Stimulated activated CD4-positive, alpha-beta T cell treated with anti-CD3 and anti-CD28 coated beads, Interleukin-4, amount 100 ng/mL, for 24 hours (primary cell): ENCODE measurements at places on chromosomes 2 and 18.

- DNase-seq = no peak
These were observed 223.1 kb downstream of the AGAP1 start for GRCh38 chr2:235716875-235717496.

- DNase-seq = no peak
These were observed 58.6 kb downstream of the TMEM17 start for GRCh38 chr2:62447411-62447810.

DNA sequence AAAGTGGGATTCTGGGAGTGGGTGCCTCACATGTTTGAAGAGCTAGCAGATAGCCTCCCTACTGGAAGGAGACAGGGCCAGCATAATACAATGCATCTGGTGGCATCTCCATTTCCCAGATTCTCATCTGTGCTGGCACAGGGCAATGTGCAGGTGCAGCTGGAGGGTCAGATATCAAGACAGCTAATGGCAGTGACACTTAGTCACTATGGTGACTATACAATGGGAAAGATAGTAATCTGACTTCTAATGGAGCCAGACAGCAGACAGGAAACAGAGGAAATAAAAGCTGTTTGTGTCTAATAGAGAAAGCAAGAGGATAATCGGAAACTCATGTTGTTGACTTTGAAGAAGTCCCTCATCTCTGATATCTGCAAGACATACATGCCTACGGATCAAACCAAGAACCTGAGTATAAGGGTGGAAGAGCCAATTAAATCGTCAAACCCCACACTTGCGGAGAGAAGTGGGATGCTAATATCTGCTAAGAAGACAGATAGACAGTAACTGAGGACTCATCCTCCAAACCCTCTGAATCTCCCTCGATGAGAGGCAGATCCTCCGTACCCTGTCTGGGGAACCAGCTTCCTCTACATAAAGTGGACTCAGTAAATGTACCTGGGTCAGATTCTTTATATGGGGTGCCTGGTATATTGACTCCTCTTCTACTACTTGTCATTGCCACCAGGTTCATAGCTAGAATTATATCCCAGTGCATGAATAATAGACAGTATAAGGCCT is 692.7 kb downstream of the SOCS6 start:
- DNase-seq = no peak

DNA sequence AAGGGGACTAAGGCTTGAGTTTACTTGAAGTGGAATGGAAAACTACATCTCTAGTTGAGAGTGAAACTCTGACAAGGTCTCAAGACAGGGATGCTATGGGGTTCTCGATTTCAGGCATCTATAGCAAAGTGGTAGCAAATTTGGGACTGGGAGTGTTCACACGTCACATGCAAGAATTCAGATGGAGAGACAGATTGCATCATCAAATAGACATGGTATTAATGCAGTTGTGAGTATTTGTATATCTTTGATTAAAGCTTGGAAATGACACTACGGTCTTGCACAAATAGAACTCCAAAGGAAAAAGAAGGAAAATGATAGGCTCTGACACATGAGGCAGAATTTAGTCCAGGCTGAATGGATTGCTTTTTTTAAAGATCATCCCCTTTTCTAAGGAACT is 1061.6 kb upstream of the FANCL start:
- DNase-seq = no peak

DNA sequence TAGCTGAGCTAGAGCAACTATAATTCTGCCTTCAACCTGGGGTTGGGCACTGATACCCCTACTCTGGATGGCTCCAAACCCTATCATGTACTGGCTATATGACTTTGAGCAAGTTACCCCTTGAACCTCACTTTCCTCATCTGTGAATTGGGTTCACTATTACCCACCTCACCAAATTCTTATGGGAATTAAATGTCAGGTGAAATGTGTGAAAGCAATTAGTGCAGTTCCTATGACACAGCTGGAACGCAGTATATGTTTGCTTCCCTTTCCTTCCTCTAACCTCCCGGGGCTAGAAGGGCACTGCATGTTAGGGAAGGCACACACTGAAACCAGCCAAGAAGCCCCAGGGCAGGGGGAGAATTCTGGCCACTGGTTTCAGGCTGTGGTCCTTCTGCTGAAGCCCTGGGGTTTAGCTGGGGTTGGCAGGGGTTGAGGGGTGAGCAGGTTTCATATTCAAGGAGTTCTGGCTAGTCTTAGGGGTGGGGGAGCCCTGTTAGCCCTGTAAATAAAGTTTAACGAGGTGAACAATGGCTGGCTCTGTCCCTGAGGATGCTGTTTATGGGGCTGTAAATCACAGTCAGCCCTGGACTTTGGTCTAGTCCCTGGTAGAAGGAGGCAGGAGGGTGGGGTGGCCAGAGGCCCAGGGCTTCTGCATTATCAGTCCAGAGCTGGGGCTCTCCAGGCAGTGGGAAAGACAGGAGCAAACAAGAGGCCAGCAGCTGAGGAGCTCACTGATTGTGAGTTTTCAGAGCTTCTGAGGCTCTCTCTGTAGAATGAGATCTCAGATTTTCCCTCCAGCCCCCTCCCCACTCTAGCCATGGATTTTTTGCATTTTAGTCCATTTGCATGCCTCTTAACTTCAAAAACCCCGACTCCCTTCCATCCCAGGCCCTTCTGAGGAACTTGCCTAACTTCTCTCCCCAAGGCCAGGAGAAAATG is 8.0 kb downstream of the PKDCC start:
- no peak for DNase-seq

- DNase-seq = no peak
These were observed 125.7 kb downstream of the B3GNT2 start for GRCh38 chr2:62321380-62322289.

DNA sequence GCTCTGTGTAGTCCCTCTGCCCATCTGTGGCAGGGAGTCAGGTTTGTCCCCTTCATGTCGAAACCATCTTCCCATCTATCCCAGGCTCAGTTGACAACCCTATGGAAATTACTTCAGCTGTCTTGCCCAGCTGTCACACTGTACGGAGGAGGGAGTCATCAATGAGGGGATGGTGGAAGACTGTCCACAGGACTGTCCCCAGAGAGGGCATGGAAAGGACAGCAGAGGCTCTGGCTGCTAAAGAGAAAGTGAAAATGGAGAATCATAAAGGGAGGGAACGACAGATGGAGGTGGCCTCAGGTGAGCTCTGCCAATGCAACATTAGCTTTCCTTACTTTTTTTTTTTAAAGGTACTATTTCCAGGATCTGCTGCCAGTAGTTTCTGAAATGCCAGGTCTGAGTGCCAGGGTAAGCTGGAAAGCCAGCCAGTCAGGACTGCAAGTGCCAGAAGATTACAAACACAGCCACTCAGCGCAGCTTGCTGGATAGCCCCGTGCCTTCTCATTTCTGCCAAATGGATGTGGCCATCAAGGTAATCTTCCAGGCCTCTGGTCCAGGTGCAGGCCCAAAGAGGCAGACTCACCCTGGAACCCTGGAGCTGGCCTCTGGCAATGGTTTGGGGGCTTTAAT is 192.8 kb downstream of the AGPS start:
- DNase-seq = no peak

DNA sequence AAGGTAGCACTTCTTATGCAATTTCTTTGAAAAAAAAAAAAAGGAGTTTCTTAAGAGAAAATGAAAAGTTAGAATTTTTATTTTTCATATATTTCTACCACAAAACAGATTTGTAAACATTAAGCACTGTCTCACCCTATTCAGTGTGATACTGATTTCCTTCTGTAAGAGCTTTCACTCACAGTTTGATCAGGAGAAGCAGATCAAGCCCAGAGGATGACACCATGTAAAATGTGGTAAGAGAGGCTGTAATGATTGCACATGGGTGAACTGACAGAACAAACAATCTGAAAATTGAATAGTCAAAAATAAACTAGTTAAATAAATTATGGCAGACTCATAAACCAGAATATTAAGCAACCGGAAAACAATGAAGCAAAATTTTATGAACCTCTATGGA is 54.5 kb downstream of the MEMO1 start:
- DNase-seq = no peak
